Effector memory CD8-positive, alpha-beta T cell (primary cell): ENCODE measurements at places on chromosomes 6 and 20.

DNA sequence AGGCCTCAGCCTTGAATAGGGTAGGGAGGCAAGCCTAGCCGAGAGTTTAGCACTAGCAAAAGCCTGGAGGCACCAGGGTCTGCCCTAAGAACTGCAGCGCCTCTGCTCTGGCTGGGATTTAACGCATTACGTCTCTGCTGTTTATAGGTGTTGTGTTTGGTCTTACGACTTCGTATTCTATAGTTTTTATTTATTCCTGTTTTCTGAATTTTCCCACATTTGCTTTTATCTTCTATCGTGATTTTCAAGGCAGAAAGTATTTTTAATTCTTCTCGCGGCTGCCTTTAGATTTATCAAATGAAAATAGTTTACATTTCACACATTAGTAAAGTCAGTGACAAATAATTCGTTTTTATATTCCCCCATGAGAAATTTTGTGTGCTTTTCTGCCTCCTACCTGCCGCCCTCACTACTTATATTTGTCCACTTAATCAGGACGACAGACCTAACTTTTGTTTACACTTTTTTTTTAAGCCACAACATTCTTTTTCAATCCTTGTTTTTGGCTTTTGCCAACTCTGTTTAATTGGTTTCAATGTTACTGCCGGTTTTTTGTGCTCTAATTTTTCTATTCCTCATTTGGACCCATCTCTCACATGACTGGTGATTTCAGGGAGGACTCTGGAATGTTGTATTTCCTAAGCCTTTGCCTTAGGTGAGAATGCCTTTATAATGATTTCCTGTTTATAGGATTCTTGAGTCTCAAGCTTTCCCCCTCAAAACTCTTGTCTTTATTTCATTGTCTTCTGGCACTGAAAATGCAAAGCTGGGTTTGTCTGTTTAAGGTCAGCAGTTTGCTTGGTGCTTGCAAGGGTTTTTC, 1.3 kb upstream of the LZTS3 start:
- peaks cover 15% of the 10 kb centered on the region for H3K36me3 ChIP-seq
- peak overlapping the region; percentile 86 for H3K4me3 ChIP-seq
- H3K4me1 ChIP-seq, result peaks cover 7% of the 10 kb centered on the region
- no peak overlapping the region for H3K27ac ChIP-seq
- no peak for DNase-seq

- H3K27ac ChIP-seq, result no peak overlapping the region
- no peaks in the 10 kb centered on the region for H3K4me1 ChIP-seq
- peaks cover 3% of the 10 kb centered on the region for H3K36me3 ChIP-seq
- no peak for DNase-seq
- no peak overlapping the region for H3K4me3 ChIP-seq
- no peaks in the 10 kb centered on the region for H3K27me3 ChIP-seq
These were observed 116.1 kb downstream of the JAG1 start for GRCh38 chr20:10557685-10558084.

DNA sequence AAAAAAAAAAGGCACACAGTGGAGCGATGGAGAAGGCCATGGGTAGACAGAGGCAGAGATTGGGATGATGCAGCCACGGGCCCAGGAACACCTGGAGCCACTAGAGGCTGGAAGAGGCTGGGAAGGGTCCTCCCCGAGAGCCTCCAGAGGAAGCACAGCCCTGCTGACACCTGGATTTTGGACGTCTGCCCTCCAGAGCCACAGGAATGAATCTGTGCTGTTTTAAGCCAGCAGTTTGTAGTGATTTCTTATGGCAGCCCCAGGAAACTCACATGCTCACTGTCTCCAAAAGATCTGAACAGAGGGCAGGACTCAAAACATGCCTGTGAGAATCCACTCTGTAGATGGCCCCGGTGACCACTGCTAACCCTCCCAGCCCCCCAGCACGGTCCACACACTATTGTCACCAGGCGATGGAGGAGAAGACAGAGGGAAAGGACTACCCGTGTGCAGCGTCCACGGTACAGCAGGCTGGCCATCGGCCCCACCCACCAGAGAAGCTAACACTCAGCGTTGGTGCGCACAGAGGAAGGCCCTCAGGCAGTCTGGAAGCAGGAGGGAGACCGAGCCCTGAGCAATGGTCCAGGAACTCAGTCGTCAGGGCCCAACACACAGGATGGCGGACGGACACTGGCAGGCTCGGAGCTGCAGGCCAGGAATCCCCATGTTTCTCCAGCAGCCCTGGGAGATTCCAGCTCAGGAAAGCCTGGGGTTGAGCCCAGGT, 99.7 kb downstream of the BMP7 start:
- no peaks in the 10 kb centered on the region for H3K36me3 ChIP-seq
- no peak overlapping the region for H3K4me3 ChIP-seq
- no peaks in the 10 kb centered on the region for H3K27me3 ChIP-seq
- H3K27ac ChIP-seq, result no peak overlapping the region
- H3K4me1 ChIP-seq, result no peaks in the 10 kb centered on the region

- peaks cover 4% of the 10 kb centered on the region for H3K27me3 ChIP-seq
- no peak overlapping the region for H3K4me3 ChIP-seq
- no peaks in the 10 kb centered on the region for H3K36me3 ChIP-seq
- peaks cover 2% of the 10 kb centered on the region for H3K4me1 ChIP-seq
- DNase-seq, result no peak
These were observed 51.8 kb downstream of the ELOVL4 start for GRCh38 chr6:79895382-79896074.

DNA sequence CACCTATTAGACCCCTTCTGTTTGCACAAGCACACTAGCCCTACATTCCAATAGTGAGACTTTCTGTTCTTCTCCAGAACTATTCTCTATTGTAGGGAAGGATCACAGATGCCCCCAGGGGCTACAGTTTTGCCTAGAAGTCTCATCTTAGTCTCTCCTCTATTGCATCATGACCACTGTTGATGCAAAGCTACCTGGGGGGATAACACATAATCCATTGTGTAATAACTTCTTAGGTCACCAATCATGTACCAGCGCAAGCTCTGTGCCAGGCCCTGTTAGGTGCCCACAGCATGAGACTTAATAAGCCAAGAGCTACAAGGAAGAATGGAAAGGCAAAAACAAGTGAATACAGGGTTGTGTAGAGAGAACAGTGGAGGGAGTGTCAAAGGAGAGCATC, 98.1 kb upstream of the TNFAIP3 start:
- H3K4me3 ChIP-seq, result peak overlapping the region; percentile 73
- DNase-seq, result no peak
- H3K27ac ChIP-seq, result peak overlapping the region; percentile 97

DNA sequence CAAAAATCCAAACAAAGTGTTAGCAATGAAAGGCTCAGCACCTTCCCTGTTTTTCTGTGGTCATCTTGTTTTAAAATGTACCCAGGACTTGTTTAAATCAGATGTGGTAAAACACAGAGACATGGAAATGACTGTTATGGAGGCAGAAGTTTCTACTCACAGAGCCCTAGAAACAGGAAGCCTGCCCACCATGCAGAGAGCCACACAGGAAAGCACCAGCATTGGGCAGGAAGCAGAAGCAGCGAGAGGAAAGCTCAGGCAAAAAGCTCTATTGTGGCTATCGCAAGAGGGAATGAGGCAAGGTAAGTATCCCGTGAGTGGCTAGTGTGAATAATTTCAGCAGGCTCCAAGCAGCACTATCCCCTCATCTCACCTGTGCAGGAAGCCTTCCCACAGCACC, 42.8 kb downstream of the GPR6 start:
- no peak overlapping the region for H3K4me3 ChIP-seq
- peaks cover 15% of the 10 kb centered on the region for H3K27me3 ChIP-seq
- no peak overlapping the region for H3K27ac ChIP-seq
- H3K36me3 ChIP-seq, result no peaks in the 10 kb centered on the region
- no peak for DNase-seq
- H3K4me1 ChIP-seq, result peaks cover 7% of the 10 kb centered on the region

DNA sequence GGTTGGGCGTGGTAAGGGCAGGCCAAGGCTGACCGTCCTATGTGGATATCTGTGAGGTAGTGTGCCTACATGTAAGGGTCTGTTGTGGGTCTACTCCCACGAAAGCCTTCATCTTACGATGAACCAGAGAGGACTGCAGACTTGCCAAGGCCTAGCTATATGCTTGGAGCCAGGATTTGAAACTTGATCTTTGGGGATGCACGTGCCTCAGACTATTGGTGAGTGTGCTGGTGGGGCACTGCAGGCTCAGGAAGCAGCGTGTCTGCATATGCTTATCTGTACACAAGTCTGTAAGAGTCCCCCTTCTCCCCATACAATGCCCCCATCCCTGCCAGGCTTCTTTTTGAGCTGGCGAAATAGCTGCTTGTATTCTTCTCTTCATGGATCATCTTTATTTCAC, 17.9 kb downstream of the PLCG1 start:
- H3K27me3 ChIP-seq, result no peaks in the 10 kb centered on the region
- H3K4me1 ChIP-seq, result peaks cover 95% of the 10 kb centered on the region
- H3K36me3 ChIP-seq, result peaks cover 26% of the 10 kb centered on the region
- H3K27ac ChIP-seq, result peak overlapping the region; percentile 98

GRCh38 chr6:108875161-108875555, 26.9 kb downstream of the ARMC2 start:
- no peaks in the 10 kb centered on the region for H3K27me3 ChIP-seq
- peak overlapping the region; percentile 74 for H3K4me3 ChIP-seq
- peak overlapping the region; percentile 97 for H3K27ac ChIP-seq

DNA sequence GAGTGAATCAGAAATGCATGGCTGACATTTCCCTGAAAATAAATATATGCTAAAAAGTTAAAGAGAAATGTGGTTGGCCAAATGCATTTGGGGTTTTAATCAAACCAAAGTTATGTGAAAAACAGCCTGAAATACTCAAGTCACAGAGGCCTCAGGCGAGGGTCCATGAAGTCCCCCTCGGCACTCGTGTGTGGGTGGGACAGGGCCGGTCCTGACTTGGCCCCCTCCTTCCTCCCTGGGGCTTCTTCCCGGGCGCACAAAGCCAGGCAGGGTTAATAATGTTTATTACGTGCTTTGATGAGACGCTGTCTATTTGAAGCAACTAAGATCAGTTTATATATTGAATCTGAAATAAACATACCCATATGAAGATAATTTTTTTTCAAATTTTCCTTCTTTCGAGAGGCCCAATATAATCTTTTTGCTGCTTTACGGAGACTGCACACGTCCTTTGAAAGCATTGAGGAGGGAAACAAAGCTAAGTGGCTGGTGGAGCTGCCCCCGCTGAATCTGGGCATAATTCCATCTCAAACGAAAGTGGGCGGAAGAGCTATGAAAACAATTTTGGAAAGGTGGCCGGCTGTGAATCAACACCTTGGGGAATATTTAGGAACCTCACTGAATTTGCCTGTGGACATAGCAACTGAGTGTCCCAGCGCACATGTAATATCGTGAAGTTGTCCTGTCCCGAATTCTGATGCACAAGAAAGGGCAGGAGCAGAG, 55.8 kb upstream of the SMOC2 start:
- H3K36me3 ChIP-seq, result peaks cover 3% of the 10 kb centered on the region
- H3K27me3 ChIP-seq, result peaks cover under 1% of the 10 kb centered on the region
- no peak overlapping the region for H3K27ac ChIP-seq
- no peaks in the 10 kb centered on the region for H3K4me1 ChIP-seq
- no peak for DNase-seq

- no peak for DNase-seq
- H3K27ac ChIP-seq, result no peak overlapping the region
- peaks cover 36% of the 10 kb centered on the region for H3K4me1 ChIP-seq
- peaks cover 5% of the 10 kb centered on the region for H3K36me3 ChIP-seq
These were observed 6.8 kb upstream of the TULP1 start for GRCh38 chr6:35519313-35520015.

GRCh38 chr6:31037682-31038081, 27.4 kb downstream of the MUC22 start:
- no peaks in the 10 kb centered on the region for H3K36me3 ChIP-seq
- no peak overlapping the region for H3K4me3 ChIP-seq
- peaks cover 46% of the 10 kb centered on the region for H3K27me3 ChIP-seq
- H3K4me1 ChIP-seq, result no peaks in the 10 kb centered on the region
- H3K27ac ChIP-seq, result no peak overlapping the region
- DNase-seq, result no peak
